ENCODE measurements at places on chromosomes 4 and X.

- DNase-seq, result no peak
These were observed 8.9 kb upstream of the PRDM8 start for GRCh38 chr4:80188457-80188800.

DNA sequence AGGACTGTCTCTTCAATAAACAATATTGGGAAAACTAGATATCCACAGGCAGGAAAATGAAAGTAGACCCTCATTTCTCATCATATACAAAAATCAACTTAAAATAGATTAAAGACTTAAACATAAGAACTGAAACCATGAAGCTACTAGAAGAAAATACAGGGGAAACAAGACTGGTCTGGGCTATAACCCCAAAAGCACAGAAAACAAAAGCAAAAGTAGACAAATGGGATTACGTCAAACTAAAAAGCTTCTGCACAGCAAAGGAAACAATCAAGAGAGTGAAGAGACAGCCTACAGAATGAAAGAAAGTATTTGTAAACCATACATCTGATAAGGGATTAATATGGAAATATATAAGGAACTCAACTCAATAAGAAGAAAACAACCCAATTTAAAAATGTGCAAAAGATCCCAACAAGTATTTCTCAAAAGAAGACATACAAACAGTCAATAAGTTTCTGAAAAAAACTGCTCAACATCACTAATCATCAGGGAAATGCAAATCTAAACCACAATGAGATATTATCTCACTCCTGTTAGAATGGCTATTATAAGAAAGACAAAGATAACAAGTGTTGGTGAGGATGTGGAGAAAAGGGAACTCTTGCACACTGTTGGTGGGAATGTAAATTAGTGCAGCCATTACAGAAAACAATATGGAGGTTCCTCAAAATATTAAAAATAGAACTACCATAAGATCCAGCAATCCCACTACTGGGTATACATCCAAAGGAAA, 325.3 kb upstream of the RASGEF1B start:
- DNase-seq, result no peak

DNA sequence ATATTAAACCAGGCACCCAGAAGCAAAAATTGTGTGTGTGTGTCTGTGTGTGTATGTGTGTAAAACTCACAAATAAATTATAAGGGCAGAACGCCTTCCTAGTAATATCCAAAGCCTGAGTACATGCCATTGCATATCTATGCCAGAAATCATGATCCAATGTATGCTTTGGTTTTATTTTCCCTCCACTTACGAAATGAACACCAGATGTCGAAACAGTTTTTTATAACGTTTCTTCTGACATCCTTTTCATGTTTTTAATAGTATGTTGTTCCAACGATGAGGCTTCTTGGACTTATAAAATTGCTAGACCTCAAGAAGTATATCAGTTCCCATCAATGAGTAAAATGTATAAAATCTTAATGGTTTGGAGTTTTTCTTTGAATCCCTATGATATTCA, 55.4 kb downstream of the KCNIP4 start:
- no peak for DNase-seq

DNA sequence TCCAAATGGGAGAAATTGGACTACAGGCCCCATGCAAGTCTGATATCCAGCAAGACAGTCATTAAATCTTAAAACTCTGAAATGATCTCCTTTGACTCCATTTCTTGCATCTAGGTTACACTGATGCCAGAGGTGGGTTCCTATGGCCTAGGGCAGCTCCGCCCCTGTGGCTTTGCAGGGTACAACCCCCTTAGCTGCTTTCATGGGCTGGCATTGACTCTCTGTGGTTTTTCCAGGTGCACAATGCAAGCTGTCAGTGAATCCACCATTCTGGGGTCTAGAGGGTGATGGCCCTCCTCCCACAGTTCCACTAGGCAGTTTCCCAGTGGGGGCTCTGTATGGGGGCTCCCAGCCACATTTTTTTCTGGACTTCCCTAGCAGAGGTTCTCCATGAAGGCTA, 228.5 kb upstream of the ADAMTS3 start:
- DNase-seq, result no peak

DNA sequence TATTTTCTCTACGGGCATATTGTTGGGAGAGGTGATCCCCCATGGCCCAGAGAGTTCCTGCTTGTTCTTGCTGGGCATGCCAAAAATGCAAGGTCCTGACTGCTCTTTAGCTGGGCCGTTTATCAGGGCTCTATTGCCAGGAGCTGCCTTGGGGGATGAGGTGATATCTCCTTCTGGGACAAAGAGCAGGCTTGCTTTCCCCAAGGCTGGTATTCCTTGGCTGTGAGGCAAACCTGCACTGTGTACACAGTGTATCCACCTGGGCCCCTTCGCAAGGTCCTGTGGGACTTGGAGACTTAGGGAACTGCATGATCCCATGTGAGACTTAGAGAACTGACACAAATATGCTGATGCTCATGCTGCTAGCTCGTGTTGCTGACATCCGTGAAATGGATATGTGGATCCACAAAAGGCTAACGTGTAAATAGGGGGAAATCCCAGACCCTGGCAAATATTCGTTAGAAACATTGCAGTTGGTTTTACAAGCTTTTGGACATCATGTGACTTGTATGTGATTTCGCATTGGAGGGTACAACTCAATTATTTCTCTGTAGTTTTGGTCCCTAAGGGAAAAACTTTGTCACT, 24.4 kb upstream of the ZFX start:
- DNase-seq, result no peak

- DNase-seq, result no peak
These were observed 287.2 kb upstream of the CT83 start for GRCh38 chrX:116749943-116750342.

DNA sequence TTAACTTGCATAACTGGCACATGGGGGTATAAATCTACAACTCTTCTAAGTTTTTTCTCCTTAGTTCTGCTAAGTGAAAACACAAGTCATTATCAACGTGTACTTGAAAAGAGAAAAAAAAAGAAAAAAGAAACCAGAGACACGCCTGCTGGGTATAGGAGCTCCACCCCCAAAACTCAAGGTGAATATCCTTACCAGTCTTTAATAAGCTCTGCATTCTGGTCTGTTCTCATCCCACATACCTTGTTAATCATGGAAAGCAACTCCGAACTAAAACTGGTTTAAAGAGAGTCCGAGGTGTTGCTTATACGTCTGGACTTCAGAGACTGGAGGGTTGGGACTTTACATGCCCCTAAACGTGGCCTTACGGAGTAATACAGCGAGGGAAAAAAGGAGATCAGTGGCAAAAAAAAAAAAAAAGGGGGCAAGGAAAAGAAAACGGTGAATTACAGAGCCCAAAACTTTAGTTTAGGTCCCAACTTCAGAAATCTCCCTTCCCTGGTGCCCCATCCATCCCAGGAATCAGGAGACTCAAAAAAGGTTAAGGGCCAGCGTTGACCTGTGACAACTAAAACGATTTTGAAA, 1.0 kb downstream of the PGRMC2 start:
- DNase-seq, result peak; percentile 30

GRCh38 chrX:133892337-133892736, 93.1 kb downstream of the GPC3 start:
- DNase-seq, result no peak

DNA sequence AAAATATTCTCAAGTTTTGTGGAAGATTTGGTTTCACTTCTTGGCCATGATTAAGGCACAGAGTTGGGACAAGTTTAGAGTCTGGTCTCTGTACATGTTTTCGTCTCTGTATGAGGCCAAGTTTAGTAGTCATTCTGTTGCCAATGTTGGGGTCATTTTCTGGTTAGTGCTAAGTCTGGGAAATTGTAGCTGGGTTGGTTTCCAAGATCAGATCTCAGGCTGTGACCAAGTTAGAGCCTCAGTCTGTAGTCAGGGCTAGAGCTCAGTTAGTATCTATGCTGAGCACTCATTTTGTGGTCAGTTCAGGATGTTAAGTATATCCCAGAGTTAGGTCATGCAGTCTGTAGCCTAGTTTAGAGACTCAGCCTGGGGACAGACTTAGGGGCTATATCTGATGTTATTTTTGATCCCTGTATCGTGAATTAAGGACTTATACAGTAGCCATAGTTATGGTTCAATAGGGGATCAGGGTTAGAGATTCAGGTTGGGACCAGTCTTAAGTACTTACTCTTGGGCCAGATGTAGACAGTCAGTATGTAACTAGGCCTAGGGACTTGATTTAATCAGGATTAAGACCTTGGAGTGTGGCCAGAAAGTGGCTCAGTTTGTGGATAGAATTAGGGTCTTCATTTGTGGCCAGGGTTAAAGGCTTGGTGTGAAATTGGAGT, 6.6 kb upstream of the ENOX2 start:
- DNase-seq, result no peak

- DNase-seq, result peak; percentile 13
These were observed 96.6 kb downstream of the STPG2 start for GRCh38 chr4:98046665-98047064.

GRCh38 chr4:26717332-26717731, 133.4 kb downstream of the TBC1D19 start:
- DNase-seq, result no peak

GRCh38 chrX:45771560-45772340, 571.1 kb upstream of the DIPK2B start:
- DNase-seq, result no peak

GRCh38 chr4:23887989-23888388, 1.9 kb downstream of the PPARGC1A start:
- DNase-seq, result no peak

- no peak for DNase-seq
These were observed 3.5 kb downstream of the RAB9B start for GRCh38 chrX:103828529-103828928.

GRCh38 chr4:74527049-74527448, 82.1 kb downstream of the AREG start:
- no peak for DNase-seq

- DNase-seq, result no peak
These were observed 85.2 kb upstream of the DCLK2 start for GRCh38 chr4:149993030-149993429.

- no peak for DNase-seq
These were observed 15.5 kb upstream of the HPGDS start for GRCh38 chr4:94358101-94358500.

DNA sequence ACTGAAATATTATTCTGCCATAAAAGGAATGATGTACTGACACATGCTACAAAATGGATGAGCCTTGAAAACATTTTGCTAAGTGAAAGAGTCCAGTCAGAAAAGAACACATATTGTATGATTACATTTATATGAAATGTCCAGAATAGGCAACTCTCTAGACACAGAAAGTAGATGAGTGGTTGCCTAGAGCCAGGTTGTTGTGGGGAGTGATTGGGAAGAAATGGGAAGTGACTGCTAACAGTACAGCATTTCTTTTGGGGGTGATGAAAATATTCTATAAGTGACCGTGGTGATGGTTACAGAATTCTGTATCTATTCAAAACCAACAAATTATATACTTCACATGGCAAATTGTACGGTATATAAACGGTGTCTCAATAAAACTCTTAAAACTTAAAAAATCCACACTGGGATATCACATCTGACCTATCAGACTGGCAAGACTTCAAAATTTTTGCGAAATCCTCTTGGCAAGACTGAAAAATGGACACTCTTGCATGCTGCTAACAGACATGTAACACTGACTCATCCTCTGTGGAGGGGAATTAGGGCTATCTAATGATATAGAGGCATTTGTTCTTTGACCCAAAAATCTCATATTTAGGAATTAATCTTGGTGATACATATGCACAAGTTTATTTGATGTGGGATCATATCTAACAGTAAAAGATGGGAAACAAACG, 71.8 kb downstream of the FAM13A start:
- DNase-seq, result no peak

DNA sequence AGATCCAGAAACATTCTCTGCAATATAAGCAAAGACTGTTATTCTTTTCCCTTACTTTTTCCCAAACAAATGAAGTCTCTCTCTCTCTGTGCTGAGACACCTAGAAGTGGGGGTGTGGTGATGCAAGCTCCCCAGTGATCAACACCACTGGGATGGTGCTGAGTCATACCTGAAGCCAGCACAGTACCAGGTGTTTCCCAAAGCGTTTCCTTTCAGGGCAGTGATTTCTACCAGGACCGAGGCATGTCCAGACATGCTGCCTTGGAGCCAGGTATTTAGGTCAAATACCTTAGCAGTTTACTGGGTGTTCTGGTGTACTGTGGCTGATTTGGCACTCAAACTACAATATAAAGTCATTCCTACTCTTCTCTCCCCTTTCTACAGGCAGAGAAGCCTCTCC, 726.5 kb downstream of the FAM133A start:
- peak; percentile 2 for DNase-seq

DNA sequence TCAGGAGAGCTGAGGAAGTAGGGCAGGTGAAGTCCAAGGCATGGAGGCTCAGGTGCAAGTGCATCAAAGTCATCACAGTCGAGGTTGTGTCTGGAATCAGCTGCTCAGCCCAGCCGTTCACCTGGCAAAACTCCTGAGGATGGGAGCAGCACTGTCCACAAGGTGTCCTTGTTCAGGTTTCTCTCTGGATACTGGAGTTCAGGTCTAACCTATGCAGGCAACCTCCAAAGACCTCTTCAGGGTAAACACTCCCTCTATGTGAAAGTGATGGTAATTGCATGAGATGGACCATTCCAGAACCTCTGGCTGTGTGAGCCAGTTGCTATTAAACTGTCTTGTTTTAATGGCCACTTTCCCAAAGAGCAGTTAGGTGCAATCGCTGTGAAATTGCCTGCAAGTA, 120.2 kb upstream of the PSAPL1 start:
- no peak for DNase-seq

GRCh38 chr4:102281171-102281839, 64.0 kb downstream of the SLC39A8 start:
- no peak for DNase-seq

DNA sequence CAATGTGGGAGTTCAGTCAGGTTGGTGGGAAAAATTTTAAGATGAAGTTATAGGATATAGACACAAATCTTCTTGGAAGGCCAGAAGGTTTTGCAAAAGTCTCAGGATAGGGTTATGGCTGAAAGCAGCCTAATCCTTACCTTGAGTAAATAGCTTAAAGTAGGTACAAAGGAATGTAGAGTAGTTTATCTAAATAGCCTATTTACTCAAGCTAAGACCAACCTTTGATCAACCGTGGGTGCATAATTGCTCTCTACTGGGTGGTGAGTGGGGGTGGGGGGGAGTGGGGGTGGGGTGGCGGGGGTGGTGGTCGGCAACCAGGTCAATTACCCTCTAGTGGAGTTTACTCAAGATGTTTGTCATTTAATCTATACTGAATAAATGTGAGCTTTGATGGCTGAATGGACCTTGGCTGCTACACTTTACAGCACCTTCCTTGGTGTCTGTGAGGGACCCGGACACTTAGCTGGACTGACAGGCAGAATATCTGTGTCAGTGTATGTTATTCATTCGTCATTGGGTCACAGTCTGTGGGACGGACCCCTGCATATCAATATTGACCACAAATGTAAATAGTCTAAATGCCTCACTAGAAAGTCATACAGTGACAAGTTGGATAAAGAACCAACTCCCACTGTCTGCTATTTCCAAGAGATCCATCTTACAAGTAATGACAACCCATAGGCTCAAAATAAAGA, 545.7 kb upstream of the PABPC4L start:
- DNase-seq, result no peak

- peak; percentile 37 for DNase-seq
These were observed 22.8 kb downstream of the NDST4 start for GRCh38 chr4:115090483-115091075.

GRCh38 chr4:12701384-12701783, 782.8 kb downstream of the RAB28 start:
- no peak for DNase-seq

Data from iPS-NIHi11 (cell line).